Activated CD4-positive, alpha-beta T cell treated with anti-CD3 and anti-CD28 coated beads, Interleukin-2, amount 10 ng/mL, durations not matched to agents 24 days and 14 days (primary cell): ENCODE measurements at places on chromosomes 4 and X.

- DNase-seq: no peak
Measured at GRCh38 chr4:103934178-103934789, 214.5 kb upstream of the TACR3 start.

- no peak for DNase-seq
Measured at GRCh38 chr4:140281828-140282552, 91.5 kb upstream of the SCOC start.

- DNase-seq: no peak
Measured at GRCh38 chrX:126836186-126836585, 16.7 kb downstream of the PRR32 start.

- no peak for DNase-seq
Measured at GRCh38 chr4:45638641-45639040, 485.2 kb downstream of the GABRG1 start.

DNA sequence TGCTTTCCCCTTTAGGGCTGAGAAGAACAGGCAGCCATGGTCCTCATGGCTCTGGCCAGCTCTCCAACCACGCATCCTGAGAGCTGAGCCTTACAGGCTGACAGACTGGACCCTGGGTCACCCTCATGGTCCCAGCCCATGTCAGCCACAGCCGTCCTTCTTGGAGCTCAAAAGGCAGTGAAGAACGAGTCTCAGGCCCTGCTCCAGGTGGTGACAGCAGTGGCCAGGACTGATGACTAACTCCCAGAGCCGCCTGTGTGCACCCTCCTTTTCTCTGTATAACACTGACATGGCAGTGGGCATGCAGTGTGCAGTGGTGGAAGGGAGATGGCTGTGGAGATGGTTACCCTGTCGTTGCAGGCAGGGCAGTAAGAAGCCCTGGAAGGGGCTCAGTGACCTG, 10.3 kb upstream of the DUSP9 start:
- no peak for DNase-seq

DNA sequence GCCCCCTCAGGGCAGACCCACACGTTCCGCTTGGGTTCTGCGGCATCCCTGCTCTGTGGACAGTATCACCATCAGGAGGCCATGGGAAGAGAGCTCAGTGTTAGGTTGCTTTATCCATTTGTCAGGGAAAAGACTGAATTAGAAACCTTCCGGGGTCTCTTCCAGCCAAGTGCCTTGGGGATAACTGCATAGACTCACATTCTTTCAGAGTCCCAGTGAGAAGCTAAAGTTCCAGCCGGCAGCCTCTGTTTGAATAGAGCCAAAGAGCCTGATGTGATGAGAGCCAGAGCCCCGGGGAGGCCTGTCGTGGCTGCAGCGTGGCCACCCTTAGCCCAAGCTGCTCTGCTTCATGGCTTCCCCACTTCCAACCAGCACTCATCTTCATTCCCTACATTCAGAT, 85.2 kb downstream of the FHDC1 start:
- no peak for DNase-seq

DNA sequence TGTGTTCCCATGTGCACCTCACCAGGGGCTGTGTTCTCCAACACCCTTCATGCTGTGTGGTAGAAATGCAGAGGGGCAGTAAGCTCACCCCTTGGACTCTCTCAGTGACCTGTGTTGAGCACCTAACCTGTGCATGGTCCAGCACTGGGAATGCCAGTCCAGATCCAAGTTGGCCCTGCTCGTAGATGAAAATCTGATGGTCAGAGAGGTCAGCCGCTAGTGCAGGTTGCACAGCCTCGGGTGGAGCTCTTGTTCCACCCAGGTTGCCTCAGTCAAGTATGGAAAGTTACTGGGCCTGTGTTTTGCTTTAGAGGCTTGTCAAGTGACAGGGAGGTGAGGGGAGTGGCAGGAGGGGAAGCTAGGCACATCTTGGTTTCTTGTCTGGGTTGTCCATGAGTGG, 51.3 kb downstream of the NOP14 start:
- DNase-seq: no peak

GRCh38 chr4:79413032-79413885, 5.2 kb upstream of the GK2 start:
- no peak for DNase-seq

GRCh38 chr4:32858971-32859370, 2138.8 kb downstream of the PCDH7 start:
- no peak for DNase-seq
